ENCODE measurements at places on chromosomes 4 and X.

- no peak for DNase-seq
These were observed 2.4 kb upstream of the NSUN7 start for GRCh38 chr4:40747207-40747835.

DNA sequence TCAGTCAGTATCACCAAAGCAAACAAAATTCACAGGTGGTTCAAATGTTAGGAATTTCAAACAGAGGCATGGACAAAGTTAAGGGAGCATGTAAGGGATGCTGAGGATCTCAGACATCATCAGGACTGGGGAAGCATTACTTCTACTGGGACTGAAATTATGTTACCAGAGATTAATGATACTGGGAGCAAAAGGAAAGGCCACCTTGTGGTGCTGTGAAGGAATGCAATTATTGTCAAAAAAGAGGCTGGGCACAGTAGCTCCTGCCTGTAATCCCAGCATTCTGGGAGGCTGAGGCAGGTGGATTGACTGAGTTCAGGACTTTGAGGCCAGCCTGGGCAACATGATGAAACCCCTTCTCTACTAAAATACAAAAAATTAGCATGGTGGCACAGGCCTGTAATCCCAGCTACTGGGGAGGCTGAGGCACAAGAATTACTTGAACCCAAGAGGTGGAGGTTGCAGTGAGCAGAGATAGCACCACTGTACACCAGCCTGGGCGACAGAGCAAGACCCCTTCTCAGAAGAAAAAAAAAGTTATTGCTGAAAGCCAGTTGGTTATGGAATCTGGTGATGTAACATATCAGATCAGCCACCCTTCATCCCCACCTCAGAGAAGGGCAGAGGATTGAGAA, 954.3 kb downstream of the PCDH7 start:
- peak; percentile 10 for DNase-seq

GRCh38 chr4:67292636-67293035, 252.7 kb downstream of the CENPC start:
- no peak for DNase-seq

DNA sequence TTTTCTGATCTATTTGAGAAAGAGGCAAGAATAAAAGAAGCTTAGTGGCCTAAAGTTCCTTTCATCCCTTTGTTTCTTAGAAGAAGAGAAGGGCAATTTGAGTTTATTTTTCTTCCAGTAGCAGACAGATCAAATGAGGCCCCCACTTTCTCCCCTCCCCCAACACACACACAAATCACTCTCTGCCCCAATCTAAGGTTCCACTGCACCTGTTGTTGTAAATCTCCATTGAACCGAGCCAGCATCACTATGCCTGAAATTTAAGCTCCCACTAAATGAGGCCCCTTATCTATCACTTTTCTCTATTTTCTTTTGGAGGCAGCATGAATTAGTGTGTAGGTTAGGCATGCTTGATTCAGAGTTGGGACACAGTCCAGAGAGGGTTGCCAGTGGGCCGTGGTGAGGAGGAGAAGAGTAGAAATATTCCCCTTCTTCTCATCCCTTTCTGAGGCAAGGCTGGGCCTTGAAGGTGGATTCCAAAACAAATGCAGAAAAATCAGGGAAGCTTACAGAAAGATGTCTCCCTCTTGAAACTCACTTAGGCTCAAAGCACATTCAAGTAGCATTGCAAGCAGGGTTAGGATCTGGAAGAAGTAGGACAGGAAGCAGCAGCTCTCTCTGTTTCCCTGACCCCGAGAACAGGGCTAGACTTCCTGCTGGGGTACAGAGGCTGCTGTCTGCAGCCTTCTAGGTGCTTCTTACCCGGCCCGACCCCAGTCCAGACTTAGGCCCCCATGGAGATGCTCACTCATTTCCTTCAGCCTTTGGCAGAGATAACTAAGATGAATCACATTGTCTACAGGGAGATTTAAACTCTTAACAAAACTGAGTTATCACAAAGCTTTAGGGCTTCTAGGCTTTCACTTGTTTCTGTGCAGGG, 70.7 kb downstream of the RASL11B start:
- peak; percentile 28 for DNase-seq

GRCh38 chrX:9148615-9149399, 114.9 kb upstream of the FAM9B start:
- peak; percentile 62 for DNase-seq

DNA sequence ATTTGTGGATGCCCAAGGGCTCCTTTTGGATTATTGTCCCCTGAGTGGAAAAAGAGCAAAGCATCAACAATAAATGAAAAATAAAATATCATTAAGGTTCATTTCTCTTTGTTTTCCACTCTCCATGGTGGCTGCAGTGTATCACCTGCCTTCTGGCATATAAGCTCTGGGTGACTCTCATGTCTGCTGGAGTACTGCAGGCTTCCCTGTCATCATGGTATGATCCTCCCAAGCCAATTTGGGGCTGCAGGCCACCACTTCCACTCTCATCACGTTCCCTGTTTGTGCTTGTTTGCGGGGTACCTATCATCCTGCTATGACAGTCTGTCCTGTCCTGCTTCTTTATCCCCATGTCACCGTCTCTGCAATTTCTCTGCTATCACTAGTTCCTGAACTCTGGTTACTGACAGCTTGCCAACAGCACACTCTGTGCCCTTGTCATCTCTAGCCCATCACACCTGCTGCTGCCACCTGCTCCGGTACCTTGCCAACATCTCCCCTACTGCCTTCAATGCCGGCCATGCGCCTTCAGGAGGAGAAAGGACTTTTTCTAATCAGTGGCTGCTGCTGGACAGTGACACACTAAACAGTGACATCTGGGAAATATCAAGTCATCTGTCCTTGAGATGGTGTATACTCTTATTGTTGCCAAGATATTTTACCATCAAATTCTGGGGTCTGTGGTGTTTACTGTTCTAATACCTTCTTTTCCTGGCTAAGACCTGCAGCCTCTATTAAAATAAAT, 23.0 kb upstream of the FGF5 start:
- no peak for DNase-seq

GRCh38 chrX:74230094-74230493, 73.9 kb upstream of the ZCCHC13 start:
- no peak for DNase-seq

DNA sequence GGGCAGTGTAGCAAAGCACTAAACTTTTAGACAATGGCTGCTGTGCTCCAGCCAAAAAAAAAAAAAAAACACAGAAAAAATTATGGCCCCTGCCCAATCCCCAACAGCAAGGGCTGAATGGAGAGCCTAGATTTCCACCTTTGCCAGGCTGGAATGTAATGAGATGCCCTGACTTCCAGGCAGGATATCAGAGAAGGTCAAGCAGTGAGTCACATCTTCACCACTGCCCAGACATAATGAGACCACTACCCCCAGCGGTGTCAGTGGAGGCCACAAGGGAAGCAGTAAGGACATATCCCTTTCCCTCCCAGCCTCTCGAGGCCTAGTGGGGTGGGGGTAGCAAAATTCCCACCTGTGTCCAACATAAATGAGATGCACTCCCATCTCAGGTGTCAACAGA, 216.3 kb upstream of the LEF1 start:
- DNase-seq: no peak

DNA sequence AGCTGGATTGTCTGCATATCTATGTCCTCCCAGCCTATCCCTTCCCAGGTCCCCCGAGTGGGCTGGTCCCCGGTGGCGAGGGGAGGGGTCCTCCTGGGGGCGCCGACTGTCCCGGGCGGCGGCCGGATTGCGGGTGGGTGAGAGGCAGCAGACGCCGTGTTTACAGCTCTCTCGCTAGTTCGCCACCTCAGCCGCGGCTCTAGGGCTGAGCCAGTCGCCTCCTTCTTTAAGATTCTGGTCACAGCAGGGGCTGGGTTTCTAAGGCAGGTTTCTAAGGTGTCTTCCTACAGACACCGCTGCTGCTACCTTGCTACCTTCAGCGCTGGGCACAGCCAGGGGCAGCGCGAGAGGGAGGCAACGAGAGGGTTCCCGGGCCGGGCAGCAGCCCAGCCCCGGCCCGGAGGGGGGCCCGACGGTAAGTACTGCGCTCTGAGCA, 57.2 kb downstream of the FRMPD3 start:
- DNase-seq: no peak

DNA sequence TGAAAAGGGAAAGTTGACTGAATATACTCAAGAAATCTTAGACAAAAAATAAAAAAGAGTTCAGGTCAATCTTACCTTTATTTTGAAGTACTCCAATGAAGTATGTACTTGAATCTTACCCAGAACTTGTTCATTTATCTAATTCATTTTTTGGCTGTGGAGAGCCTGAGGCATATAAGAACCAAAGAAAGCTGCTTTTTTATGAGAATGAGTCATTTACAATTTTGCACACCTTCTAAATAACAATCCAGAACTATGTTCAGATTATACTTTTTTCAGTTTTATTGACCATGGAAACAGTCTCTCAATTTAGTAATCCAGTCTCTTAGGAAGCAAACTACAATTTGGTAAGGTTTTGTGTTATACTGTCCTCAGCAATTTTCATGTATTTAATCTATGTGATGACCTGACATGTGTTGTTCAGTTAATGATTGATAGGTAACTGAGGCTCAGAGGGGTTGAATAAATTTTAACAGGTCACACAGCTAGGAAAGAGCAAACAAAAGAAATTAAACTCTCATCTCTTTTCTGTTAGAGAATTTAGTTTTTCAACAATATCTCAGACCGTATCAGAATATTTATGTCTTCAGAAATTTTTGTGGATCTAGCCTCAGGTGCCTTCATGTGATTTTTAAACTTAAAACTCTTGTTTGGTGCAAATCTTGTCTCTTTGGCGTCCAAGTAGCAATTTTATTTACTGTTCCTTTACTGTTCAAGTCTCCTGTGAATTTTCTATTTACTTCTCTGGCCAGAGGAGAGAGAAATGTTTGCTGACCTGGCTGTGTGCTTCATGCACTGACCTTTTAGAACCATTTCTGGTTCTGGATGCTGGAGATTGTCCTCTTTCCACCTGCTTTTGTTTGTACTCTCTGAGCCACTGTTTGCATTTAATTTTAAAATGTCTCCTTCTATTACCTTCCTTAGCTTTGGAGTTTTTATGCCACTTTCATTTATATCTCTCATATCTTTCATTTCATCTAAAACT, 1453.4 kb downstream of the STIM2 start:
- no peak for DNase-seq

- peak; percentile 34 for DNase-seq
These were observed 67.5 kb downstream of the MGST2 start for GRCh38 chr4:139732991-139733570.

DNA sequence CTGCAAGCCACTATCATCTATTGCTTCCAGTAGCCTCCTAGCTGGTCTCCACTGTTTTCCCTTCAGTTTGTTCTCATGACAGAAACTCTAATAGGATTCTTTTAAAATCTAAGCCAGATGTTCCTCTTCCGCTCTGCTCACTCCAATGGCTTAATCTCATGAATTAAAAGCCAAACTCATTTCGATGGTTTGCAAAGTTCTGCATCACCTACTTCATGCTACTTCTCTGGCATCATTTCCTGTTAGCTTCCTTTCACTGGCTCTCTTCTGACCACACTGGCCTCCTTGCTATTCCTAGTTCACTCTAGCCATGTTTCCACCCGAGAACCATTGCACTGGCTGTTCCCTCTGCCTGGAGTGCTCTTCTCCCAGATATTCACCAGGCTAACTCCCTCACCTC, 102.0 kb upstream of the LSM6 start:
- DNase-seq: no peak

GRCh38 chr4:101198682-101199339, 148.5 kb downstream of the PPP3CA start:
- no peak for DNase-seq

- no peak for DNase-seq
These were observed 55.9 kb downstream of the HTRA3 start for GRCh38 chr4:8325291-8325973.

GRCh38 chr4:93960450-93960849, 131.9 kb downstream of the ATOH1 start:
- DNase-seq: no peak

- DNase-seq: no peak
These were observed 137.2 kb downstream of the GUCY2F start for GRCh38 chrX:109344678-109345077.

GRCh38 chrX:97843200-97843811, 959.6 kb downstream of the RPA4 start:
- DNase-seq: no peak

DNA sequence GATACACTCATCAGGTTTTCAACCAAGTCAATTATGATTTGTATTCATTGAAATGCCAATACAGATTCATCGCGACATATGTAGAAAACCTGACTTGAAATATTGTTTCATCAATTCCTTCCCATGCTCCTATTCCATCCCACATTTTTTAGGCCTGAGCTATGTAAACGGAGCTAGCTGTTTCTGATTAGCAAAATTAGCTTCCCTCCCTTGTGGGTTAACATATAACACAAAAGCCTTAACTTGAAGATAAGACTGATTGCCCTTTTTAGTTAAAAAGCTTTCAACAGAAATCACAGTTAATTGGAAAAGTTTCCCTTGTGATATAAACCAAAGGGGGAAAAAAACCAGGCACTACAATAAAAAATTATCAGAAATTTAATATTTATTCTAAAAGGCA, 32.8 kb upstream of the DCLK2 start:
- no peak for DNase-seq

DNA sequence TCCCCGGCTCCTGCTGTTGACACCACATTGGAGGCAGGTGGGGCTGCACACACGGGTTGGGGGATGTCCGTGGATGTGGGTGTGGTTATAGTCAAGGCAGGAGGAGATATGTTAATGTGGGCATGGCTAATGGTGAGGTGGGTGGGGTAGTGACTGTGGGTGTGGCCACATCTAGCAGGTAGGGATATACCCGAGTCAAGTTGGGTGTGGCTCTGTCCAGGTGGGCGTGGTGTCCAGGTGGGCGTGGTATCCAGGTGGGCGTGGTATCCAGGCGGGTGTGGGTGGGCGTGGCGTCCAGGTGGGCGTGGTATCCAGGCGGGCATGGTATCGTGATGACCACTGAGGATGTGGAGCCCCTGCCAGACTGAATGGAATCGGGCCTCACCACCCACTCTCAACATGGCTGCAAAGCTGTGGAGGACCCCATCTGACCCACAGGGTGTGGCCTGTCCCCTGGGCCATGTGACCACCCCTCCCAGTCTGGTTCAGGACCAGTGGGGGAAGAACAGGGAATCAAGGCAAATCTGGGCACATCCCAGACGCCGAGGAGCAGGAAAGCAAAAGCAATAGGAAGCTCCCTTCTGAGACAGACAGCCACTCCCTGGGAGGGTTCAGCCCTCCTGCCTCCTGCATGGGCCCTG, 21.0 kb downstream of the MAN2B2 start:
- no peak for DNase-seq

DNA sequence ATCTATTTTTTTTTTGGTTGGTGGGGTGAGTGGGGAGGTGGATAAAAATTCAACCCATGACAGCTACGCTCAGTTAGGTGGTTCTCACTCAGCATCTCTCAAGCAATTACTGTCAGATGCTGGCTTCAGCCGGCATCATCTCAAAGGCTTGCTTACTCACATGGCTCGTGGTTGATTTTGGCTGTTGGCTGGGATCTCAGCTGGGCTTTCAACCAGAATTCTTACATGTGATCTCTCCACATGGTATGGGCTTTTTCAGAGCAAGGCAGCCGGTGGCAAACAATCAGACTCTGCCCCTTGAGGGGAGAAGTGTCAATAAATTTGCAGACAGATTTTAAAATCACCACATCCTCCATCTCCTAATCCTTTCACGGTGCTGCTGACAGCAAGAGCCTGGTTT, 47.2 kb downstream of the SLC34A2 start:
- peak; percentile 75 for DNase-seq
